ENCODE measurements at places on chromosomes 13 and 19. TPM values are rescaled to one million over a fixed set of nuclear protein-coding genes. Genes with fewer than 3 reads are reported as not detected.

Gene RB1
- 15.1 TPM for total RNA-seq

Gene PIP5K1C
- 18.8 TPM for total RNA-seq

Gene CEACAM20
- not detected for total RNA-seq

Gene RNF225
- total RNA-seq = not detected

Gene ZNF850
- total RNA-seq = 1.8 TPM

Gene GSX1
- total RNA-seq = not detected

Data from bronchus fibroblast of lung (primary cell).